Upper lobe of left lung (tissue), 6 donors: ENCODE measurements at places on chromosomes 7 and 10. TPM values are rescaled to one million over a fixed set of nuclear protein-coding genes. Genes with fewer than 3 reads are reported as not detected.
A peak's percentile ranks its signal among the peaks of the same experiment; 100 is the strongest.

GRCh38 chr10:43420369-43421200, 11.6 kb upstream of the HNRNPF start:
- DNase-seq = peak; percentile 97

- no peak for DNase-seq
Observed at GRCh38 chr7:133186060-133186459, 66.8 kb upstream of the EXOC4 start.

GRCh38 chr10:130078120-130078519, 32.5 kb downstream of the C10orf143 start:
- DNase-seq = no peak

KCNIP2 gene
- total RNA-seq = 3.2 TPM

DNA sequence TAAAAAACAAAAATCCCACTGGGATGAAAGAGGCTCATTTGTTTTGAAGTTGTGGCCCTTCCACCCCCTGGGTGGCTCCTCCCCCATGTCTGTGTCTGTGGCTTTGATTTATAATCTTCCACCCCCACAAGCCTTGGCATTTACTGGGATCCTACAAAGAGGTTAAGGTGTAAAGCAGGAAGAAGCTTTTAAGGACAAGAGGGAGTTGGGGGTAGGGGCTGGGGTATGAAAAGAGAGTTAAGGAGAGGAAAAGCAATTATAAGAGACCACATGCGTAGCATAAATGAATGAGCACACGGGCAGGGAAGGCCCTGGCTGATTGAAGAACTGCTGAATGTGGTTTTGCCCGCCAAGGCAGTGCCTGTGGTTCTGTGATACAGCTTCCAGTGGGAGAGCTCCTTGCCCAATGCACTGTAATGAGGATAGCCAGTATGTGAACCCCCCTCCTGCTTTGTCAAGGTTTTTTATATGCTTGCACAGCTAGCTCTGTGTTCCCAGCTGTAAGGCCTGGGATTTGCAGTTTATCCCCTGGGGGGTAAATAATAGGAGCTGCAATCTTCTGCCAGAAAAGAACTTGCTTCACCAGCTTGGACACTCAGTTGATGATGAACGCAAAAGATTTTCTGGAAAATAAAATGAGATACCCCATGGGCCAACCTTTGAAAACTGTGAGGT, 34.7 kb upstream of the KMT2E start:
- DNase-seq = peak; percentile 34

DNA sequence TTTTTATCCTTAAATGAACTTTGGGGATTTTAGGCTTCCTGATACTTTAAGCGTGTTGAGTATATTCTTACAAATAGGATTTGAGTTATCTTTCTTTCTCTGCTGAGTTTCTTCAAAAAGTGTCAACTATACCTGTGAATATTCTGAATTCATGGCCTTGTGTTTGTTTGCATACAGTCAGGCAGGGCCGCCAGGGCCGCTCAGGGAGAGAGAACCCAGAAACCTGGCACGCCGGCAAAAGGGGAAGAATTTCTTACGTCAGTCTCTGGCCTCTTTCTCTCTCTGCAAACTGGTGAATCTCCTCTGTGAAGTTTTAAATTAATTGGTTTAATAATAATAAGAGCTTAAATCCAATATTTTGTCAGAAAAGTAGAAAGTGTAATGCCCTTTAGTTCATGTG, 29.3 kb upstream of the BNIP3 start:
- no peak for DNase-seq

DNA sequence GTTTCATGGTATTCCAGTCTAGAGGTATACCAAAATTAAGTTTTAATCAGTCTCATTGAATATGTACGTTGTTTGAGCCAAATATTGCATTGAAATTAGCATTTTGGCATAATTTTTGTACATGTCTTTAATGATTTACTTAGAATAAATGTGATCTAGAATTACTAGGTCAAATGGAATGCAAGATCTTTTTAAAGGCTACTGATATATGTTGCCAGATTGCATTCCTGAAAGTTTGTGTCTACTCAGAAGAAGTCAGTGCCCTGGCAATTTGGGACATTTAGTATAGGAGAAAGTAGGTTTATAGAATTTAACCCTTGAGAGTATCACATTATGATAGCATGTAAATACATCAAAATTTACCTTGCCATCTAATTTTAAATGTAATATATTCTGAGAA, 32.4 kb downstream of the KMT2E start:
- DNase-seq = no peak

- DNase-seq = no peak
Observed at GRCh38 chr7:132553031-132553430, 23.2 kb downstream of the PLXNA4 start.

DNA sequence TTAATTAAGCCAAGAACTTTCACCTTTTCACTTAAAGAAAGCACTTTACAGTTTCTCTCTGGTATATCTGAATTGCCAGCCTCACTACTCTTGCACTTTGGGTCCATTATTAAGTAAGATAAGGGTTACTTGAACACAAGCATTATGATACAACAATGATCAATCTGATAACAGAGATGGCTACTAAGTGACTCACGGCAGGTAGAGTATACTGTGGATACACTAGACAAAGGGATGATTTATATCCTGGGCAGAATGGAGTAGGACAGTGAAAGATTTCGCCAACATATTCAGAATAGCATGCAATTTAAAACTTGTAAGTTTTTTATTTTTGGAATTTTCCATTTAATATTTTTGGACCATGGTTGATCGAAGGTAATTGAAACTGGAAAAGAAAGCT, 34.3 kb upstream of the ITGB8 start:
- DNase-seq = no peak

DNA sequence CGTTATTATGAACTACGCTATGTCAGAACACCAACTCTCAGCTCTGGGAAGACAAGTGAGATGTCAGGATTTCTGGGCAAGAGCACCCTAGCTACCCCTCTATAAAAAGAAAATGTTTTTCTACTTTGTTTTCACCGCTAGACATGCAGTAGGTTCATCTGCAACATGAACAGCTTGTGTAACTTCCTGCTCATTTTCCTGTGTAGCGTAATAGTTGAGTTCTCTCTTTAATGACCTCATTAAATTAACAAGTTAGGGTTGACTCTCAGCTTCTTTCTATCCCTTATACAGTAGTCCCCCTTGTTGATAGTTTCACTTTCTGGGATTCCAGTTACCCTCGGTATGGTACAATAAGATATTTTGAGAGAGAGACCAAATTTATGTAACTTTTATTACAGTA, 329.4 kb upstream of the ZNF32 start:
- no peak for DNase-seq

CCDC7 gene
- total RNA-seq = 18.8 TPM

DNA sequence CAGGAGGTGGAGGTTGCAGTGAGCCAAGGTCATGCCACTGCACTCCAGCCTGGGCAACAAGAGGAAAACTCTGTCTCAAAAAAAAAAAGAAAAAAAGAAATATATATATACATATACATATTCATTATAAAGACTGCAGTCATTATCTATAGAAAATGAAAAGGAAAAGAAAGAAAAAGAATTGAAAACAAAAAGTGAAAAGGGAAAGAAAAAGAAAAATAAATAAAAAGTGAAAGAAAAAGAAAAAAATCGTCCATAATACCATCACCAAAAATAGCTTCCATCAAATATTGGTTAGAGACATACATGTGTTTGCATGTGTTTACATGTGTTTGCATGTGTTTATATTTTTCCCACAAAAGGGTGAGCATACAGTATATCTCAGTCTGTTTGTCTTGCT, 105.5 kb upstream of the PARD3 start:
- no peak for DNase-seq

DNA sequence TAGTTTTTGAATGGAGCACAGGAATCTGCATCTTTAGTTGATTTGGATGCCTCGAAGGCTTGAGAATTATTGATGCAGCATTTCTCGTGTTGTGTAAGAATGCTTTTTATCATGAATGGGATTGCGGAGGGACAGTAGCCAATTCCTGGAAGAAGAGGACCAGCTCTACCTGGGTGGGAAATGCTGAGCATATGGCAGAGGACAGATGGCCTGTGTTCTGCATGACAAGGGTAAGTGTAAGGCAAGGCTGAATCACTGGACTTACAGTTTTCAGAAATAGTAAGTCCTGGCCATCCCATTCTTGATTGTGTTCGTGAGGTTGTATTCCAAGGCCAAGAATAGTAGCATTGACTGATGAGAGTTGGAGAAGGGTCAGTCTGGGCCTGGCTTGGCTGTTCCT, 15.9 kb downstream of the RP9 start:
- no peak for DNase-seq

GRCh38 chr10:124693396-124693795, 50.8 kb downstream of the FAM53B start:
- DNase-seq = no peak

PTPRN2 gene
- 3.3 TPM for total RNA-seq

LYZL2 gene
- total RNA-seq = not detected

- no peak for DNase-seq
Observed at GRCh38 chr7:127586346-127586745, 950 bp upstream of the GCC1 start.

DNA sequence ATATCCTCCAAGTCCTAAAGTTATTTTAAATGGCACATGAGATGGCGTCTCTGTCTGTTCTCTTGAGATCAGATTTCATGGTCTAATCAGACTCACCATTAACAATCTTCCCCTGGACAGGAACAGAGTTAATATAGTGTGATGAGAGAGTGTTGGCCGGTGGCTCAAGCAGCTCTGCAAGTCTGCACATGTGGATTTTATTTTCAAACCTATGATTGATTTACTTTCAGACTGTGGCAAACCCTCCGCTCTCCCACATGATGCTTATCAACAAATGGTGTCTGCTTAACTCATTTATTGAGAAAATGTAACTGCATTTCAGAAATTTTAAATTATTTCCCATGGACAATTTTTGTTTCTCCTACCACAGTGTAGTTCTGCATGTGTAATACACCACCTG, 46.5 kb upstream of the HGF start:
- DNase-seq = no peak

GRCh38 chr10:131211146-131211545, 100.4 kb downstream of the TCERG1L start:
- no peak for DNase-seq

DNA sequence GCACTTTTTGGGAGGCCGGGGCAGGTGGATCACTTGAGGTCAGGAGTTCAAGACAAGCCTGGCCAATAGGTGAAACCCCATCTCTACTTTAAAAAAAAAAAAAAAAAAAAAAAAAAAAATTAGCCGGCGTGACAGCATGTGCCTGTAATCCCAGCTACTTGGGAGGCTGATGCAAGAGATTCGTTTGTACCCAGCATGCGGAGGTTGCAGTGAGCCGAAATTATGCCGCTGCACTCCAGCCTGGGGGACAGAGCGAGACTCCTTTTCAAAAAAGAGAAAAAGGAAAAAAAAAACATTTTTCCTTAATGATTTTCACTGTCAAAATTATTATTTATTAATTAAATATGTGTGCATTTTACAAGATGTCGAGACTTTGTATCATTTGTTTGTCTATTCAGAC, 253.6 kb downstream of the CNTNAP2 start:
- DNase-seq = no peak

DNA sequence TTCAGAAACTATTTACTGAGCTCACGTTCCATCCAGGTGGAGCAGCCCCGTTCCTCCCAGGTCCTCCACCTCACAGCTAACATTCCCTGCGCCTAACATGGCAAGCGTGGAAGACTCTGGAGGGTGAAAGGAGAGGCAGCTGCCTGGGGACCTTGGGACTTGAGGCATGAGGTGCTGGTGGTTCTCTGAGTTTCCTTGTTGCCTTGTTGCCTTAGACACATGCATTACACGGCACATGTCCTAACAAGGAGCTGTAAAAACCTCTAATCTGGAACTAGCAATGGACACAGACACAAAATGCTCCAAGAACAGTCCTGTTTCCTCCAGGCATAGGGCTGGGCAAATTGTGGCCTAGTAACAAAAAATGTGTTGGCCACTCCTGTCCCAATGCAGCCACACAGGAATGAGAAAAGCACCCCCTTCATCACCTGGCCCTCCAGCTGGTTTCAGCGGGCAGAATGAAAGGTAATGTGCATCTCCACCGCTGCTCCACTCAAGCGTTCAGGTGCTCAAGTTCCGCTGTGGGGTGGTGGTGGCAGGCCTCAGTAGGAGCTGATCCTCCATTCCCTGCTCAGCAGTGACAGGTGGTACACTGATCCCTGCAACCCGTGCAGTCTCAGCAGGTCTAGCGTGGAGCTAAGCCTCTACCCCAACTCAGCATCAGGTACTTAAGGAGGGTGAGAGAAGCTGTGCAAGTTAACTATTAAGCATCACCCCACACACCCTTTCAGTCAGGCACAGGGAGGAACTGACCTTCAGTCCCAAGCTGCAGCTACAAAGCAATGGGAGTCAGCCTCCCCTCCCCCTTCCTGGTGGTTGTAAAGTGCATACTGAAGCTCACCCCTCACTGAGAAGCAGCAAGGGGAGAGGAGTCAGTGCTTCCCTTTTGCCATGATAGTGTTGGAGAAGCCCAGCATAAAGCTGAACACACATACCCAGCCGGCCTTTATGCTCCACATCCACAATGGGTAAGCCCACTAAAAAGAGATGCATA, 382.8 kb downstream of the SDK1 start:
- no peak for DNase-seq

SPDYE2B gene
- not detected for total RNA-seq

- no peak for DNase-seq
Observed at GRCh38 chr10:48470115-48470892, 134.6 kb downstream of the ARHGAP22 start.

GRCh38 chr7:50552921-50553320, 12.3 kb downstream of the DDC start:
- DNase-seq = no peak

NEURL1 gene
- not detected for total RNA-seq
